Urinary bladder (tissue), 4 donors: ENCODE measurements at places on chromosomes 6 and 20. TPM values are rescaled to one million over a fixed set of nuclear protein-coding genes. Genes with fewer than 3 reads are reported as not detected.

Gene SLC22A7
- 0.15 TPM for polyA plus RNA-seq

Gene ATP9A
- 17.9 TPM for polyA plus RNA-seq

Gene TRIM15
- not detected for polyA plus RNA-seq

Gene RNF5
- polyA plus RNA-seq, result 102 TPM

Gene OXT
- polyA plus RNA-seq, result 0.48 TPM

Gene LAMA5
- 162 TPM for polyA plus RNA-seq

Gene KCNB1
- 7.6 TPM for polyA plus RNA-seq

Gene L3MBTL1
- 5.6 TPM for polyA plus RNA-seq

Gene SRSF12
- 1.3 TPM for polyA plus RNA-seq

Gene OPRM1
- 0.09 TPM for polyA plus RNA-seq

Gene PRICKLE4
- polyA plus RNA-seq, result 3.7 TPM

Gene ZSWIM3
- polyA plus RNA-seq, result 2.7 TPM

Gene FITM2
- polyA plus RNA-seq, result 8.0 TPM

Gene HLA-DQA2
- not detected for polyA plus RNA-seq

Gene ASIP
- polyA plus RNA-seq, result 0.80 TPM

Gene SLC35D3
- 0.09 TPM for polyA plus RNA-seq

Gene SLC32A1
- polyA plus RNA-seq, result not detected

Gene CRYBG1
- polyA plus RNA-seq, result 6.6 TPM

Gene ECT2L
- 0.05 TPM for polyA plus RNA-seq

Gene FNDC1
- 0.84 TPM for polyA plus RNA-seq

Gene POM121L2
- 0.03 TPM for polyA plus RNA-seq

Gene SNAI1
- polyA plus RNA-seq, result 20.9 TPM

Gene SCRT2
- polyA plus RNA-seq, result not detected

Gene RBBP8NL
- polyA plus RNA-seq, result 1.1 TPM

Gene TCF15
- polyA plus RNA-seq, result 0.65 TPM

Gene TNFRSF6B
- 35.6 TPM for polyA plus RNA-seq

Gene RIPOR3
- 15.0 TPM for polyA plus RNA-seq

Gene ZC3H12D
- 0.42 TPM for polyA plus RNA-seq

Gene SCAND1
- polyA plus RNA-seq, result 99.1 TPM

Gene FRK
- polyA plus RNA-seq, result 0.70 TPM

Gene SNHG17
- polyA plus RNA-seq, result 30.2 TPM

Gene NELFE
- 53.6 TPM for polyA plus RNA-seq

Gene MEI4
- polyA plus RNA-seq, result 0.01 TPM

Gene SYCP2
- 1.2 TPM for polyA plus RNA-seq

Gene OOEP
- polyA plus RNA-seq, result 0.24 TPM

Gene SLC22A1
- polyA plus RNA-seq, result 0.44 TPM

Gene HDGFL1
- polyA plus RNA-seq, result not detected

Gene ZNFX1
- polyA plus RNA-seq, result 17.2 TPM

Gene GNRH2
- not detected for polyA plus RNA-seq

Gene PCSK2
- polyA plus RNA-seq, result 8.0 TPM

Gene THBS2
- polyA plus RNA-seq, result 22.8 TPM

Gene ARMH2
- polyA plus RNA-seq, result not detected

Gene LY6G6C
- polyA plus RNA-seq, result not detected
